ENCODE measurements at places on chromosomes 5 and 9.

DNA sequence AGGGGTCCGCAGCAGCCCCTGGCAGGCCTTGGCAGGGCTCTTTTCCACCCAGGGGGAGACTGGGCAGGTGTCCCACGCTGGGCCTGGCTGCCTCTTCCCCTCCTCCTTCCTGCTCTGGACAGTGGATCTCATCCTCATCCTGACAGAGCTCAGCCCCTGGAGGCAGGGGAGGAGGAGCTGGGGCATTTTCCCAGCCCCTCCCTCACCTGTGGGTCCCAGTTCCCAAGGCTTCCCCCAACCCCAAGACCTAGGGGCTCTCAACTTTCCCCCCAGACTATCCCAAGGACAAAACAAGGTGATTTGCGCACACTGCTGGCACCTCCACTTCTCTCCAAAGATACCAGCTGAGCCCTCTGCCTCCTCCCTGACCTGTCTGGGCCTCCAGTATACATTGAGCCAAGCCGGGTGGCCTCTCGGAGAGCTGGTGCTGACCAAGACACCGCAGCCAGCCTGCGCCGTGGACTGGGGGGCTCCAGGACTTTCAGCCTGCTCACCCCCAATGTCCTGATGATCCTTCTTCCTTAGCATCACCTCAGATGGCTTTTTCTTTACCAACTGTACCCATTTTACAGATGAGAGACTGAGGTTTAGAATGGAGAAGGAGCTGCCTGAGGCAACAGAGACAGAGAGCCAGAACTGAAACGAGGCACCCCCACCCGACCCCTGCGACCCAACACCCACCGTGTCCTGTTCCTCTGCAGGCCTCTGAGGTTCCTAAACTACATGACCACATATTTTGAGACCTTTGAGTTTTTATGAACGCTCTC lies 126.6 kb downstream of the BARX1 start:
- DNase-seq: no peak

- DNase-seq: no peak
Observed at GRCh38 chr5:72434781-72435437, 72.3 kb downstream of the ZNF366 start.

GRCh38 chr5:142783601-142784341 lies 13.6 kb downstream of the ARHGAP26 start:
- DNase-seq: no peak

DNA sequence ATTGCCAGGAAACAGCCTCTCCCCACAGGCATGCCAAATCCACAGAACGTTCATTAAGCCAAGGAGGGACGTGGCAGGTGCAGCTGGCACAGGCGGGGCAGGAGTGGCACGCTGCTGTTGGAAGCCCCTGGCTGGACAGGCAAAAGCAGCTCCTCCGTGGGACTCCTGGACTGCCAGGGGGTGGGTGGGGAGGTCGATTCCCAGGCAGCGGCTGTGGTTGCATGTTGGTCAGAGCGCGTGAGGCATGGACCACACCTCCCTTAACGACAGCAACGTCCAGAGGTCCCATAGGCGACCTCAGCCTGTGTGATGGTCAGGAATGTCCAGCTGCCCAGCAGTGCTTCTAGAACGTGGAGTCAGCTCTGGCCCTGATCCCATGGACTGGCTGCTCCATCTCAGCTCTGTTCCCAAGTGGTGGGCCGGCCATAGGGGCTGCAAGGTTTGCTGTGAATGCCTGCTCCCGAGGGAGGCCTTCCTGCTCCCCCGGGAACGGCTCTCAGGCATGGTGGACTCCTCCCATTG lies 6.9 kb downstream of the SLC6A19 start:
- DNase-seq: no peak

DNA sequence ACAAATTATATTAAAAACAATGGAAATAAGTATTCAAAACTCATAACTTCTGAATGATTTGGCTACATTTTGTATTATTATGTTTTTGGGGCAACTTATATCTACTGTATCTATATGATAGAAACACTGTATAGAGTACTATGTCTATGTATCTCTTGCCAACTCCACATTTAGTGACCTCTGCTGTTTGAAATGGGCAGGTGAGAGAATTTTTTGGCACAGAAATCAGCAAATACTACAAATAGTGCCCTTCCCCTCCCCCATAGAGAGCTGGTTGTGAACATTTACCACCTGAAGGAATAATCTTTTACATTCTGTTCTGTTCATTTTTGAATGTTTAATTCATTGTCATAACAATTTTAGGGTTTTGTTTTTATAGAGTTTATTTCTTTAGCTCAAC lies 545.3 kb downstream of the PDE4D start:
- DNase-seq: no peak

DNA sequence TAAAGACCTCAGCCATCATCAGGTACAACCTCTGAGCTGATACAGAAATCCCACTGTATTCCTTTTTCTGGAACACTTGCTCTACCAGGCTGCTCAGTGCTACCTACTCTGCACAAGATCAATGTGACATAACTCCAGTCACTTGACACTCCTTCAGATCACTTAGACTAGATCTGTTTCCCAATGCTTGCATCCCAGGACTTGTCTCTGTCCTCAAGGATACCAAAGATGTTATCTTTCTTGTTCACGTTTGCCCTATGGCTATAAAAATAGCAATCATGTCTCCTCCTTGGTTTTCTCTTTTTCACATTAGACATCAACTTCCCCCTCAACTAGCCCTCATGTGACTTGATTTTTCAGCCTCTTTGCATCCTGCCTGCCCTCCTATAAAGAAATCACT lies 188.1 kb upstream of the PTGER4 start:
- no peak for DNase-seq

All from NCI-H1417 (cell line).